ENCODE measurements at places on chromosomes 12 and 14.
A peak's percentile ranks its signal among the peaks of the same experiment; 100 is the strongest.

DNA sequence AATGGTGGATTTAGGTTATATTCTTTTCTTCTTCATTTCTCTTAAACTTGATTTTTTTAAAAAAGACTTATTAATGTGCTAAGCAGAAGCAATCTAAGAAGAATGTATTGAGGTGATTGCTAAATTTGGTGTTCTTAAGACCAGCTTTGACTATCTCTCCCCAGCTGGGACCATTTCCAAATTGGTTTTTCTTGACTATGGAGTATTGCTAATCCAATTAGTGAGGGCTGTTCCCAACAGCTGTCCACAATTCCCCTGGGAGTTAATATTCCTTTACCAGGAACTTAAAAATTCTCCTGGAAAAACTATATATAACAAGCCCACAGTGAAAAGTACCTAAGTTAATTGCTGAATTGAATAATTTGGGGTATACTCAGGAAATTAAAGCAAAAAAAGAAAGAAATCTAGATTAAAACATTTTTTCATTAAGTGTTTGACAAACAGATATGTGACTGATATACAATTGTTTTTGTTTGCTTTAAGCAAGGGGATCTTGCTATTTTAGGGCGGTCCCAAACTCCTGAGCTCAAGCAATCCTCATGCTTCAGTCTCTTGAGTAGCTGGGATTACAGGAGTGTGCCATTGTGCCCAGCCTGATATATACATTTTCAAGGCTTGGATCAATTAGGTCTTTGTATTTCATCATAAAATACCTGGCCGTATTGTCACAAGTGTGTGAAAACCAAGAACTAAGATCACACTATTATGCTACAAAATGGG, 105.0 kb downstream of the FAR2 start:
- DNase-seq = no peak

- DNase-seq = no peak
Observed at GRCh38 chr14:69673578-69674305, 62.3 kb downstream of the SUSD6 start.

- DNase-seq = no peak
Observed at GRCh38 chr12:91852634-91853033, 293.0 kb downstream of the BTG1 start.

GRCh38 chr12:65911321-65911720, 87.0 kb downstream of the HMGA2 start:
- no peak for DNase-seq

DNA sequence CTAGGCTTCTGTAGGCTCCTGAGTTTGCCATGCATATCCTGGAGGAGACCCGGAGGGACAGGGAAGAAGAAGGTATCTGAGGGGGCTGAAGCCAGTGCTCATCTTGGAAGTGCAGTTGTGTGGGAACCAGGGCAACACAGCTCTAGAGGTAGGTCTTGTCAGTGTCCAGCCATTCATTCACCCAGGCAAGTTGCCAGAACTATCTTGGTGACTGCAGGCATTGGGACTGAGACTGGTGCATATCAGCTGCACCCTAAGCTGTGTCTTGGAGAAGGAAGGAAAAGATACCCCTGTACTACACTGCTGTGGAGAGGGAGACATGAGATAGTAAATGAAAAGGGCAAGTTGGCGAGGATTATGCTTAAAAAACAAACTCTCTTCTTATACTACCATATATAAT, 4.9 kb upstream of the WIF1 start:
- no peak for DNase-seq

DNA sequence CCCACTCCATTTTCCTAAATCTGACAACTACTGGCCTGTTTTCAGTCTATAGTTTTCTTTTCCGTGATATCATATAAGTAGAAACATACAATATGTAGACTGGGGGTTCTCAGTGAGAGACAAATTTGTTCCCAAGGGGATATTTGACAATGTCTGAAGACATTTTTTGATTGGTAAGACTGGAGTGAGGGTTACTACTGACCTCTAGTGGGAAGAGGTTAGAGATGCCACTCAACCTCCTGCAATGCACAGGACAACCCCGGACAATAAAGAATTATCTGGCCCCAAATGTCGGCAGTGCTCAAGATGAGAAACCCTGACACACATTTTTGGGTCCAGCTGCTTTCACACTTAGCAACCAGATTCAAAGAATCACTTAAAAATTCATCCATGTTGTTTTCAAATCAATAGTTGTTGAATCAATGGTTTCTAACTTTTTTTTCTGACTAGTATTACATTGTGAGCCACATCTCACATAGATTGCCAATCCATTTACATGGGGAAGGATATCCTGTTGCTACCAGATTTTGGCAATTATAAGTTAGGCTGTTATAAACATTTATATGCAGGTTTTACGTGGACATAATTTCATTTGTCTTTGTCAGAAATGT, 307.1 kb downstream of the RPL10L start:
- no peak for DNase-seq

- DNase-seq = peak; percentile 37
Observed at GRCh38 chr12:7060353-7060954, at the start of gene C1S. Gene C1S, plus strand, starts transcription at chr12:7060718. Its CDS starts 1,195 bp downstream, at chr12:7061913.

GRCh38 chr14:105107781-105108515, 42.7 kb upstream of the GPR132 start:
- no peak for DNase-seq
